RCC 7860 (cell line): ENCODE measurements at places on chromosomes 12 and 14.

GRCh38 chr14:29810064-29810463 is 117.6 kb downstream of the PRKD1 start:
- no peak for DNase-seq

DNA sequence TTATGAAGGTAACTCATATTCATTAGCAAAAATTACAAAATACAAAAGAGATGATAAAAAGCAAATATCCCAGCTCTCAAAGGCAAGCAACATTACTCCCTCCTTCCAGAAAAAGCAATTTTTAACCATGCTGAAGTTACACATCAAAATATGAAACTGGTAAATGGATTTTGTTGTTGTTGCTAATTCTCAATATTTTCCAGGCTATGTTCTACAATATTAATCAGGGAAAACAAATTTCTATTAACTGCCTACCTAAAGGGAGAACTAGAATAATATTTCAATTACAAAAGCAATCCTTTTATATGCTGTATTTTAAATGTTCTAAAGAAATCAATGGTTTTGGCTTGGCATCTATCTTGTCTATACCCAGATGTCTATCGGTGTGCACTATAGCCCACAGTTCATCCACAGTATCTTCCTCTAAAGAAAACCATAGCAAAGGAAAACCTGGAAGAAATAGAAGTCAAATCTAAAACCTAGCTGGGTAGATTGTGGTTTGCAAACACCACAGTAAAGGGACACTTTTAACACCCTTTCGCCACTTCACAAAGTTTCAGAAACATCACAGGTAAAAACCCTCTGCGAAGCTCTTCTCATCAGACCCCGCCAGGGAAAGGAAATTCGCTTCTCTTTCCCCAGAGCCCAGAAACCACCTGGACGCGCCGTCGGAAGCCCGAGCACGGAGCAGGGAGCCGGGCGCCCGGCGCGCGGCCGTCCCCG is 32.0 kb downstream of the TC2N start:
- no peak for DNase-seq

DNA sequence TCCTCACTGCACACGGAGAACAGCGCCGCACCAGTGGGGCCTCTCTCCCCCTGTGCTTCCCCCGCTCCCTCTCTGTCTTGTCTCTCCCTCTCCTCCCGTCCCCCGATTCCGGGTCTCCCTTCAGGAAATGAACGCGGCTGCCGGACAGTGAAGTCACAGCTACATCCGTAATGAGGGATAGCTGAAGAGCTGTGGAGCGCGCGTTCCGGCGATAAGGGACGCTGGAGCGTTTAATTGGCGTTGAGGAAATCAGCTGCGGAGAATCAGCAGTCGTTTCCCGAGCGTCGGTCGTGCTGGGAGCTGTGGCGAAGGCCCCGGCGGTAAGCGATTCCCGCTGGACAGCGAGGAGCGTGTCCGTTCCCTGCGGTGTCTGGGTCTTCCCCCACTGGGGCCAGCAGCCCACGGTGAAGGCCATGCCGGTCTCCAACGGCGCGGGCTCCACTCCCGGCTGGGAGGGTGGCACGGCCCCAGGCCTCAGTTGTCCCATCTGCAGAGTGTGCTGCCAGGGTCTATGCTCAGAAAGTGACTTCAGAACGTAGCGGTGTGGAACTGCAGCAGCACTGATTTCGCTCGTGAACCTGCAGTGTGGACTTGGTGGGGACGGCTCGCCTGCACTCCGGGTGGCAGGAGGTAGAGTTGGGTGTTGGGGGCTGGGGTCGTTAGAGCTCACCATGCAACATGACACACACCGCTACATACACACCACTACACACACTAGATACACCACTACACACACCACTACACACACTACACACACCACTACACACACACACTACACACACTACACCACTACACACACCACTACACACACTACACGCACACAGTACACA is 10.9 kb downstream of the NOC4L start:
- DNase-seq = no peak

GRCh38 chr12:53456654-53457366 is 4.9 kb downstream of the PCBP2 start:
- DNase-seq = peak; percentile 31

GRCh38 chr14:57212919-57213318 is 55.8 kb downstream of the EXOC5 start:
- no peak for DNase-seq

- no peak for DNase-seq
Observed at GRCh38 chr12:2944401-2945047, 14.7 kb upstream of the TEAD4 start.

- DNase-seq = peak; percentile 12
Observed at GRCh38 chr12:80374615-80375014, 69.4 kb upstream of the PTPRQ start.

DNA sequence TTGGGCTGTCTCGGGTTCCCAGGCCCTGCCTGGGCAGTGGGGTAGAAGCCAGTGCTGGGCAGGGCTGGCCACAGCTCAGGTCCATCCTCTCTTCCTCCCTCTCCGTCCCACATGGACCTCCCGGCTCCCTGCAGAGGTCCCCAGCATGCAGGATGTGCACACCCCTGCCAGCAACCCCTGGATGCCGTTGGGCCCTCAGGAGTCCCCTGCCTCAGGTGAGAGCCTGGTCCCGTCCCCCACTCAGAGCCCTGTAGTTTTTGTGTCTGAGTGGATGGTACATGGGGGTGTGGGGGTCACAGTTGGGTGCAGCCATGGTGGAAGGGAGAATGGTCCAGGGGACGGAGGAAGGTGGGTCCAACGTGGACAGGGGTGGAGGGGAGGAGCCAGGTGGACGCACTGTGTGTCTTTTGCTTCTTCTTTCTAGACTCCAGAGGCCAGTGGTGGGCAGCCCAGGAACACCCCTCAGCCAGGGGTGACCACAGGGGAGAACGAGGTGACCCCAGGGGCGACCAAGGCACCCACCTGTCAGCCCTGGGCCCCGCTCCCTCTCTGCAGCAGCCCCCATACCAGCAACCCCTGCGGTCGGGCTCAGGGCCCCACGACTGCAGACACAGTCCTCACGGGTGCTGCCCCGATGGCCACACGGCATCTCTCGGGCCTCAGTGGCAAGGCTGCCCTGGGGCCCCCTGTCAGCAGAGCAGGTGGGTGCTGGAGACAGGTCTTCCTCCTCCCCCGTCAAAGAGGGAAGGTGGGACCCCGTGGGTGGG is 21.7 kb downstream of the PAPLN start:
- DNase-seq = no peak

DNA sequence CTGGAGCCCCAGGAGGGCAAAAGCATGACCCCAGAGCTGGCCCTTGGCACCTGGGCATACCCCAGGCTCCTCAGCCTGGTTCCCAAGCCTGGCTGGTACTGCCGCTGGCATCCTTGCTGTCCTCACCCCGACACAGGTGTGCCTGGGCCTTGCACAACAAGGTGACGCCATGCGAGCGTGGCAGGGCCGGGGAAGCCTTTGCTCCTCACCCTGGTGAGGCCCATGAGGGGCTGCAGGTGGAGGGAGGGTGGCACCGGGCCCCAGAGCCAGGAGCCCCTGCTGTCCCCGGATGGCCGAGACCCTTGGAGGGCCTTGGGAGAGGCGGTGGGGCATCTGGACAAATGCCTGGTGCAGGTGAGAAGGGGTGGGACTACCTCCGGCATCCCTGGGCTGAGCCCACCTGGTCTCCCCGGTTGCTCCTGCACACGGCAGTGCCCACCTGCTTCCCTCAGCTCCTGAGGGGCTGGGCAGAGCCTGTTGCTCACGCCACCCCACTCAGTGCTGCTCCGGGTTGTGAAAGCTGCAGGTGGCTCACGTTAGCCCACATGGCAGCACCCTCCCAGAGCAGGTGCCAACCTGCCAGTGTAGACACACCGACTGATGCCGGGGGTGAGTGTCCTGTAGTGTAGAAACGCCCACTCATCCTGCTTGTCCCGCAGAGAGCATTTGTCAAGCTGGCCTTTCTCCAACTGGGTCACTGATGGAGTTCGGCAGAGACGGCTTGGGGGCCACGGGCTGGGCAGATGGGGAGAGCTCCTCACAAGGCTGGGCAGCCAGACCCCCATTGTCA is 24.6 kb upstream of the KIF26A start:
- DNase-seq = no peak

GRCh38 chr14:33435911-33436689 is 497.4 kb downstream of the NPAS3 start:
- DNase-seq = peak; percentile 58

GRCh38 chr12:46263140-46264016 is 5.5 kb downstream of the SLC38A1 start:
- no peak for DNase-seq

GRCh38 chr14:74562515-74563232 is 49.4 kb downstream of the LTBP2 start:
- DNase-seq = no peak

- DNase-seq = no peak
Observed at GRCh38 chr14:86035882-86036281, 505.9 kb downstream of the FLRT2 start.

GRCh38 chr12:120978296-120979219 is at the start of gene HNF1A:
Gene HNF1A, plus strand, starts transcription at chr12:120978543. Its CDS starts 226 bp downstream, at chr12:120978769.
- DNase-seq = no peak

- DNase-seq = no peak
Observed at GRCh38 chr12:62827042-62827441, 107.9 kb downstream of the PPM1H start.

- DNase-seq = no peak
Observed at GRCh38 chr14:85056267-85056666, 473.7 kb upstream of the FLRT2 start.
